ENCODE measurements at places on chromosomes 12 and 14.

GRCh38 chr14:35809597-35809996 lies 502 bp upstream of the RALGAPA1 start:
- DNase-seq, result no peak

GRCh38 chr12:54294152-54294952 lies 6.5 kb downstream of the NFE2 start:
- no peak for DNase-seq

DNA sequence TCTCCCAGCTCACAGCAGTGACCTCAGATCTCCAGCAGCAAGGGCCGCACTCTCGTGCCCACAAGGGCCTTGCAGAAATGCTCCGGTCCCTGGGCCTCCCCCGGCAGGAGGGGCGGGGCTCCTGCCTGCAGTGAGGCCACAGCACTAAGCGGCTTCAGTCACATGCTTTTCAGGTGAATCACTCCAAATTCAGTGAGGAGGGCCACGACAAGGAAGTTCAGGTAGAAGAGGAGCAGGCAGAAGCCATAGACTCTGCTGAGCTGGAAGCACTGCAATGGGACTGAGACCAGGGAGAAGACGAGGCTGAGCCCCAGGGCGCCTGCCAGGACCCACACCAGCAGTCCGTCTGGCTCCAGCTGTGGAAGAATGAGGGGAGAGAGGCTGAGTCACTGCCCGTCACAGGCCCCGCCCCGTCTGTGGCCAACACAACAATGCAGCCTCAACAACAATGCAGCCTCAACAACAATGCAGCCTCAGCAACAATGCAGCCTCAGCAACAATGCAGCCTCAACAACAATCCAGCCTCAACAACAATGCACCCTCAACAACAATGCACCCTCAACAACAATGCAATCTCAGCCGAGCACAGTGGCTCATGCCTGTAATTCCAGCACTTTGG lies 35.2 kb downstream of the SLC8B1 start:
- DNase-seq, result peak; percentile 63

GRCh38 chr12:98211909-98212695 lies 303.3 kb upstream of the TMPO start:
- no peak for DNase-seq

DNA sequence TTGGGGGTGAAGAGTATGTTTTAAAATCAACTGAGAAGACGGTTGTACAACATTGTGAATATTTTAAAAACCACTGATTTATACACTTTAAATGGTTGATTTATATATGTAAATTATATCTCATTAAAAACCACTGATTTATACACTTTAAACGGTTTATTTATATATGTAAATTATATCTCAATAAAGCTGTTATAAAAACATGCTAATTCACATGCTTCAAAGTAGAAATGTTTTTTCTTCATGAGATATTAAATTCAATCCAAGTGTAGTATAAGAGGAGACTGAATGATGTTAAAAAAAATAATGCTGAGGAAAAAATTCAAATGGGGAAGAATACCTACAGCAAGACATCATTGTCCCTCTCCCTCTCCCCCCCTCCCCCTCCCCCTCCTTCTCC lies 92.9 kb downstream of the ATXN2 start:
- DNase-seq, result no peak

GRCh38 chr12:6953442-6954315 lies 2.5 kb downstream of the PTPN6 start:
- DNase-seq, result no peak

- DNase-seq, result no peak
These were observed 32.7 kb upstream of the GLIPR1 start for GRCh38 chr12:75447691-75448393.

DNA sequence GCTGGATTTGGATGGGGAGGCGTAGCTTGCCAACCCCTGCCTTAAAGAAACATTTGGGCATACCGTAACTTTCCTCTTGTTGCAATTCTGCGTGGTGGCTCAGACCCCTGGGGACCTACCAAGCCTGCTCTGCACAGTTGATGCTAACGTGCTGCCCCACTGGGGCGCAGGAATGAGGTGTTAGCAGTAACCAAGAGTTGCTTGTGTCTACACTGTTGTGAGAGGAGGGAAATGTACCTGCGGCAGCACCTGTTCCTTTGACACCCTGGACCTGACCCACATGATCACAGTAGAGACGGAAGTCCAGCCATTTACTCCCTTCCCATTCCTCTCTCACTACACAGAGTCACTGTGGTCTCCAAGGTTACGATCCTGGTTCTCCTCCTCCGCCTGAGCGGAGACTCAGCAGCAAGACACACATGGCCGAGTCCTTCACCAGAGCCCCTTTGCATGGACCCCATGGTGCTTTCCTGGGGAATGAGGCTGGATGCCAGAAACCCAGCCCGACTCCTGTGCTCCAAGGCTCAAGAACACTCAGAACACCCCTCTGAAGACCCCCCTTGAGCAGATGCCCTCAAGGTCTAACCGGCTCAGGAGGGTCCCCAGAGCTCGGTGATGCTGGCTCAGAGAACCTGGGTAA lies 84.8 kb downstream of the FBXL14 start:
- no peak for DNase-seq

GRCh38 chr12:96578526-96579125 lies 89.2 kb downstream of the CFAP54 start:
- no peak for DNase-seq

- no peak for DNase-seq
These were observed 20.5 kb downstream of the RAP1B start for GRCh38 chr12:68631227-68631626.

GRCh38 chr14:97977651-97978261 lies 1180.6 kb downstream of the VRK1 start:
- no peak for DNase-seq

DNA sequence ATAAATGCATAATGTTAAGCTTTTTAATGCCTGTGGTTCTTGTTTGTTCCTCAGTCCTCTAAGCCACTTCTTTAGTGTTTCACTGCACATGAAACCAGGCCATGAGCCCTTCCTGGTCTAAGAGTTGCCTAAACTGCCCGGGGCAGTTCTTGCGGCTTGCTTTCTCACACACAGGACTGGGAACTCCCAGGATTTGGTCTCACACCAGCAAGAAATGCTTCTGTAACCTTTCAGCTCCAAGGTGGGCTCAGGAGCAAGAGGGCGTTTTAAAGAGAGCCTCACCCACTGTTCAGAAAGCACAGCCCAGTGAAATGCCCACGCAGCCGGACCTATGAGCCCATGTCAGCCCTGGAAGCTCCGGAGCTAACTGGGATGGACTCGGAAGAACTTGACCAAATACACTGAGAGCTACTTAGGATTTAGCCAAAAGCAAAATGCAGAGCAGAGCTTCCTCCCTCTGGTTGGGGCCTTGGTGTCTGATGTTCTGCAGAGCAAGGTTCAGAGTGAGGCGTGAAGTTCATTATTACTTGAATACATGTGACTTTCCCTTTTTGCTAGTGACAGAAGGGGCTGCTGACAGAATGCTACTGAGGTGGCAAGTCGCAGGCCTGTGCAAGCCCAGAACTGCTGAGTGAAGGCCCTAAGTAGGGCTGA lies 23.4 kb downstream of the SLC25A29 start:
- no peak for DNase-seq

- DNase-seq, result no peak
These were observed 62.5 kb downstream of the CCDC88C start for GRCh38 chr14:91354979-91355685.

GRCh38 chr12:89492883-89493282 lies 31.7 kb downstream of the GALNT4 start:
- DNase-seq, result no peak

DNA sequence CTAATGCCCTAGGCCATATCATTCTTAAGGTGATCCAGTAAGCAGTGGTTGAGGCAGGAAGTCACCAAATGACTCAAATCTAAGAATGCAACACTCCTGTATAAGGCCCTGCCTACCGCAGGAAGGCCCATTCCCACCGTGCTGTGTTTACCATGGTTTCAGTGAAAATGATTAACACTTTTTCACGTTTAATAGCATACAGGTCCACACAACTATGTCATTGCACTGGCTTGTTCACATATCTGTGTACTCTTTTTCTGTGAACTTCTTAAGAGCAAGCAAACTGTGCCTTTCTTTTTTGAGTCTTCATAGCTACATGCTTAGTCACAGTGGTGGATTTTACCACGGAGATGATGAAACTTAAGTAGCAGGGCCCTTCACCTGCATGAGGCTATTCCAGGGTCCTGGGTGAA lies 214.9 kb downstream of the CNTN1 start:
- no peak for DNase-seq

GRCh38 chr12:55246159-55246558 lies 1.8 kb downstream of the OR6C74 start:
- DNase-seq, result no peak

GRCh38 chr14:39861229-39861600 lies 429.0 kb upstream of the FBXO33 start:
- no peak for DNase-seq

- no peak for DNase-seq
These were observed 156.2 kb upstream of the CPNE8 start for GRCh38 chr12:39061576-39061975.

- no peak for DNase-seq
These were observed 86.1 kb downstream of the SLC24A4 start for GRCh38 chr14:92409043-92409442.

DNA sequence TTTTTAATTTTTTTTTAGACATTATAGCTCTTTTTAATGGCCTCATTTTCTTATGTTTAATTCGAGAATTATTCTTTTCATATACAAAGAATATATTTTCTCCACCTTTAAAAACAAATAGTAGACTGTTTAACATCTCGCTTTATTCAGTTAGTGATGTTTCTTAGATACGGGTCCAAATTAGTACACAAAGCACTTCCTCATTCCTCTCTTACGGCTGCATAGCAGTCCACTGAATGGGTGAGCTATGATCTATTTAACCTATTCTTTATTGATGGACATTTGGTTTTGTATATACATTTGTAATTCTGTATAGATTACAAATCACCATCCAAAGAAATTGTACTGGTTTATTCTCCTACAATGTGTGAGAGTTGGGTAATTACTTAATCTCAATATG lies 8.3 kb upstream of the GPR162 start:
- DNase-seq, result no peak

- no peak for DNase-seq
These were observed 172.8 kb upstream of the LMNTD1 start for GRCh38 chr12:25725931-25726330.

DNA sequence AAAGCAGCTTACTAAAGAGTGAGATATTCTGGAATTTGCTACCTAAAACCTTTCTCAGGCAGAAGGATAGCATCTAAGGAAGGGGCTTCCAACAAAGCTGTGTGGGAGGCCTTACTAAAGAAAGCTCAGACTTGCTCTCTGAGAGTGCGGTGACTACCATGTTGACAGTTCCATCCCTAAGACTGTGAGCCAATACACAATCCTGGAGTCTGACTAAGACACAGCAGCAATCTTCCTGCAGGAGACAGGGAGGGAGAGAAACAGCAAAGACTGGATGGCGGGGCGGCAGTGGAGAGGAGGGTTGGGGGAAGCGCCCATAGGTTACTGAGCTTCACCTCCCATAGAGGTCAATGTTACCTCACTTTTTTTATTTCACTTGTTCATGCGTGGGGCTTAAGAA lies 70.9 kb downstream of the KITLG start:
- no peak for DNase-seq

DNA sequence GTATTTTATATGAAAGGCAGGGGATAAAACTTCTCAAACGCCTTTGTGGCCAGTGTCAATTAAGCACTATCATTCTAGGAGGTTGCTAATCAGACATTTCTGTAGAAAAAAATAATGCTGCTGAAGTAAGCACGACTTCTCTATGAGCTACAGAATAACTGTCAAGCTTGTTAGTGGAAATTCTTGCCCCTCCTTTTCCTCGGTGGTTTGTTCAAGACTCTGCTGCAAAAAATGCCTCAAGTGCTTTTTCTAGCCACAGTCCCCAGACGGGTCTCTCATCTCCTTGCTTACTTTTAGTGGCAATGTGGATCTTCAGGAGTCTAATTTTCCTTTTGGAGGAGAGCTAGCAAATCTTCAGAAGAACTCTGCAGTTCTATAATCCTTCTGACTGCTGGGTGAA lies 452.0 kb downstream of the FUT8 start:
- no peak for DNase-seq

DNA sequence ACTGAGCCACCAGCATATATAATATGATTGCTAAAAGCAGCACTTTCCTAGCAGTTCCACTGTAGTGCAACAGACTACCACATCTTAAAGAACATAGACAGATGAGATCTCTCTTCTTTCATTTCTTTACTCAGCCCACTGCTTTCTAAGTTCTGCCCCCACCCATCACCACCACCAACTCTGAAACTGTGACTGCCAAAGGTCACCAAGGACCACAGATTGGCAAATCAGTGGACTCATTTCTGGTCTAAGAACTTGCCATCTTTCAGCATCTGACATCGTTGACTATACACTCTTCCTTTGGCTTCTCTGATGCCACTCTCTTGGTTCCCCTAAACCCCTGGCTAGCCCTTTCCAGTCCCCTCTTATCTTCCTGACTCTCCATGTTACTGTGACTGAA lies 38.4 kb downstream of the IFNG start:
- DNase-seq, result no peak

GRCh38 chr12:52674433-52674775 lies 5.8 kb downstream of the KRT1 start:
- DNase-seq, result no peak

DNA sequence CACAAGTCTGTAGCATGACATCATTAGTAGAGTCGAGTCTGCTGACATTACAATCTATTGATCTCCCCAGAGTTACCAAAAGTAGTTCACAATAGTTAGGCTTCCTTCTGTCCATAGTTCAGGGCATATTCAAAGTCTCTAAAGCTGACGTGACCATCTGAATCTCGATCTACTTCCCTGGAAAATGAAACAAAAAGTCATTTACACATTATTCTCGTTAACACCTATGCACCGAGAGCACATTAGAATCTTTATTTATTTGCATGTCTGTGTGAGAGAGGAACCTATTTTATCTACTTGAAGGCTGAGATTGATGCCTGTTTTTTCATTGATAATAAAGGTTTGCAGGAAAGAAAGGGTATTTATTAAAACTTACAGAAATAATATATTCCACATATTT lies 157.4 kb downstream of the EFCAB11 start:
- no peak for DNase-seq
